ENCODE measurements at places on chromosomes 4 and X.

DNA sequence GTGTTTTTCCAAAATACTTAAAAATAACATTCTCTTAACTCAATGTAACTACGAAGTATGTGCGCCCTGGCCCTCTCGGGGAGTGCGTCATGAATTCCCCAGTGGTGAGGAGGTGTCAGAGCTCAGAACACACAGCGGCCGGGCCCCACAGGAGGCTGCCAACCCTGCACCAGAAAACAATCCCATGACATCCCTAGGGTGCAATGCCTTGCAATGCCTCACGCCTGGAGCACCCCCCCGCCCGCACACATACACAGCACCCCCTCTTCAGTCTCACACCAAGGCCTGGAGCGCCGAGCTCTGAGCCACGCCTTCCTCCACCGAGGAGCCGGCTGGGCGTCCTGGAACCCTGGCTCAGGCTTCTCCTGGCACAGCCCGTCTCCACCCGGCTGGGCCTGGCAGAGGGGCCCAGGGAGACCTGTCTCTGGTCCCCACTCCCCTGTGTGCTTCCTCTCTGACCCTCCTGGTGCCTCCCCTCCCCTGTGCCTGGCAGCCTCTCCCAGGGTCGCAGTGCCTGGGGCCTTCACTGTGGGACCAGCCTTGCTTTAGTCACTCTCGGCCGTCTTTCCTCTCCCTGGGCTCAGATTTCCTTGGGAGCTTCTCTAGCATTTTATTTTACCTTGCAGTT is 108.2 kb upstream of the ADRA2C start:
- peak; percentile 51 for DNase-seq

- peak; percentile 3 for DNase-seq
Measured at GRCh38 chr4:87219632-87220093, 755 bp downstream of the KLHL8 start.

- DNase-seq: no peak
Measured at GRCh38 chr4:46931981-46932380, 22.9 kb upstream of the COX7B2 start.

- DNase-seq: no peak
Measured at GRCh38 chrX:13088156-13088487, 43.7 kb upstream of the FAM9C start.

DNA sequence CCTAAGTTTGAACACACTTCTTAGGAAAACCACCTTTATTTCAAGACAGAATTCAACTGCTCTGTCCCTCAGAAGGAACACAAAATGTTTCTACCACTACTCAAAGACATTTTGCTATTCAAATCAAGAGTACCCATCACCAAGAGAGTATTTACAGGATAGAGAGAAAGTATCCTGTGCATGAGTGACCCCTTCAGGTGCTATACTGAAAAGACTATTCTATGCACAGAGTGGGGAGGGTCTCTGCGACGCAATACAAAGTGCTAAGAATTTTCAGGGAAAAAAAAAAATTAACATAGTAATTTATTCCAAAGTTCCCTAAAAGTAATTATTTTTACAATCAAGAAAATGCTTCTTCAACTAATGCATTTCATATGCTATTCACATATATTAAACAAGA is 346.4 kb upstream of the FAM241A start:
- no peak for DNase-seq

- no peak for DNase-seq
Measured at GRCh38 chr4:21901281-21901680, 47.3 kb downstream of the KCNIP4 start.

DNA sequence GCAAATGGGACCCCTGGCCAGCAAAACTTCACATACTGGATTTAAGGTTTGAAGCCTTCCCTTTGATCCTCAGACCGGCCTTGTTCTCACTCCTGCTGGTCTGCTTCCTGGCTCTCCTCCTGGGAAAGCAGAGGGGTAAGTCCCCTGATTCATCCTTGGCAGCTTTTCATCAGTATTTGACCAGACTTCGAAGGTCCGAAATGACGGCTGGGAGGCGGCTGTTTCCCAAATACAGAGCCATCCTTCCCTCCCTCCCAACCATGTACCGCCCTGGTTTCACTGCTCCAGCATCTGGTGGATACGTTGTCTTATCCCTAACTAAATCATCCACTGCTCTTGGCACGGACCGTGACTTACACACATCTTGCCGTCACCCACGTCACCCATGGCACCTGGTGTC is 265.5 kb downstream of the BCOR start:
- DNase-seq: no peak

- DNase-seq: no peak
Measured at GRCh38 chr4:125519371-125520146, 204.8 kb downstream of the FAT4 start.

- no peak for DNase-seq
Measured at GRCh38 chr4:44056721-44057151, 391.9 kb downstream of the KCTD8 start.

DNA sequence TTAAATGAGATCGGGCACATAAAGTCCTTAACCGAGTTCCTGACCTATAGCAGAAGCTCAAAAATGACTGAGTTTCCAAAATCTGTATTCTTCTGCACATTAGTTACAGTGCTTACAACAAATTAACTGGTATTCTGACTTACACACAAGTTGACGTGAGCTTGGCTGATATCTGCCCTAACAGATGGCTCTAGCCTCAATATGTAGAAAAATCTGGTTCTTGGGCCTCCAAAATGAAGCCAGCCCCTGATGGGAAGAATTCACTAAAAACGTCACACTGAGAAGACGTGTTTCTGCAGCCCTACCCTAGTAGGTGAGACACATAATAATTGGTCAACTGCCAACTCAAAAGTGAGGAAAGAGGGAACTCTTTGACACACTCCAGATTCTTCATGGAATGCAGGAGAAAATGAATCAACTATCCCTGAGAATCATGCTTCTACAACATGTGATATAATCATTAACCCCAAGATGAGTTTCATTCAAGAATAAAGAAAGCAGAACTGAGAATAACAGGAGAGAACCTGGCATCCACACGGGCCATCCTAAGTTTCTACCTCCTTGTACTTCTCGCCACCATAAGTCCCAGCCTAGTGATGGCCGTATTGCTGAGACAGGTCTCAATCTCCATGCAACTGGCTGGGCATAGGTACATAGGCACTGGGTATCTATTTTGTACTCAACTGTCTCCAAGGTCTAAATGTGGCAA is 8.2 kb downstream of the STX18 start:
- no peak for DNase-seq

GRCh38 chr4:38857354-38858096 is 908 bp upstream of the TLR6 start:
- peak; percentile 40 for DNase-seq

- DNase-seq: no peak
Measured at GRCh38 chrX:132818638-132819037, 139.8 kb downstream of the HS6ST2 start.

DNA sequence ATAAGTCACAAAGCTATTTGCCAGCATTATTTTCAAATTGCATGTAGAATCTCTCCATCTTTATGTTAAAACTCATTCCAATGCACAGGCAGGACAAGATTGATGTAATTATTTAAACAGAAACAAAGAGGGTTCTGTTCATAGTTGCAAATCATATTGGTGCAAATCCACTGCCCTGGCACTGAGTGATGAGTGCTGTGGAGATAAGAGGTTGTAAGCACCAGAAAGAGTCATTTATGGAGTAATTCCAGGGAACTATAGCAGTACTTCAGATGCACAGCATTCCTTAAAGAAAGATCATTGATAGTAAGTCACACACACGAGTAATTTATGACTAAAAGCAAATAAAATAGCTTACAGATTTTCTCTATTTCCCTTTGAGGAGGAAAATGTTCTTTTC is 337.7 kb upstream of the CTSO start:
- DNase-seq: no peak

Data from H54 (cell line).